ENCODE measurements at places on chromosomes 1 and 21.

DNA sequence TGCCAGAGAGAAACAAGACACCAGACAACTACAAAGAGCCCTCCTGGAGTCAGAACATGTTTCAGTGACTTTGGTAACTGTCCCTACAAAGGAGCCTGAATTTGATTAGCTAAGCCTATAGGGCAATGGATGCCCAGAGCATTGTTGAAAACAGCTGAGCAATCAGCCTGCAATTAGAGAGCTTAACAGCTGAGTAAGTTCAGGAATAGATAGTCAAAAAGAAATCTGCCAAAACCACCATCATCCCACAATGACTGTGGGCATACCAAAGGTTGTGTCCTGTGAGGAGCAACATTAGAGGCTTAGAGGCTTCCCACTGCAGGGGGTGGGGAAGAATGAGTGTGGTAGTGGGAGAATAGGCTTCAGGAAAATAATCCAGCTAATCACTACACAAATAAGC is 32.1 kb downstream of the SH3BP5L start:
- DNase-seq = no peak

DNA sequence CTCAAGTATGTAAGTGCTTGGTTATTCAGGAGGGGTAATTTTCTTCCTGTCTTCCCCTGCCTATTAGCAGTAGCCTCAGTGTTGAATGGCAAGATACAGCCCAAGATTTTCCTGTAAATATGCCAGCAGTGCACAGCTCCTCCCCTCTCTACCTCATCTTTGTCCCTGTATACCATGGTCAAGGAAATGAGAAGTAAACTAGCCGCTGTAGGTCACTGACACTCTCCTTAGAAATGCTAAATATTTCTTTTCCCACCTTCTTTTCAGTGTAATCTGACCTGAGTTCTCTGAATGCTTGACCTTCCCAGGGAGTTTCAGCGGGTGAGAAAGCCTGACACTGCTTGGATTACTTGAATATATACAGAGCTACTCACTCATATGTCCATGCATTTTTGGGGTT is 84.1 kb upstream of the ZNF326 start:
- peak; percentile 56 for DNase-seq

GRCh38 chr1:153578936-153579335 is 13.3 kb upstream of the S100A2 start:
- peak; percentile 69 for DNase-seq

DNA sequence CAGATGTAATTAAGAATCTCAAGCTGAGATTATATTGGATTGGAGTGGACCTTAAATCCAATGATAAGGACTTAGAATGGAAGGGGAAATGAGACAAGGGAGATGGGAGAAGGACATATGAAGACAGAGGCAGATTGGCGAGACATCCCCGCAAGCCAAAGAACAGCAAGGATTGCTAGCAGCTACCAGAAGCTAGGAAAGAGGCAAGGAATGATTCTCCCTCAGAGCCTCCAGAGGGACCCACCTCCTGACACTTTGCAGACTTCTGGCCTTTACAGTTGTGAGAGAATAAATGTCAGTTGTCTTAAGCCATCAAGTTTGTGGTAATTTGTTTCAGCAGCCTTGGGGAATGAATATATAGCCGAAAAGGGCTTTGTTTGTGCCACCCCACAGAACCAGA is 20.7 kb downstream of the METTL13 start:
- no peak for DNase-seq

DNA sequence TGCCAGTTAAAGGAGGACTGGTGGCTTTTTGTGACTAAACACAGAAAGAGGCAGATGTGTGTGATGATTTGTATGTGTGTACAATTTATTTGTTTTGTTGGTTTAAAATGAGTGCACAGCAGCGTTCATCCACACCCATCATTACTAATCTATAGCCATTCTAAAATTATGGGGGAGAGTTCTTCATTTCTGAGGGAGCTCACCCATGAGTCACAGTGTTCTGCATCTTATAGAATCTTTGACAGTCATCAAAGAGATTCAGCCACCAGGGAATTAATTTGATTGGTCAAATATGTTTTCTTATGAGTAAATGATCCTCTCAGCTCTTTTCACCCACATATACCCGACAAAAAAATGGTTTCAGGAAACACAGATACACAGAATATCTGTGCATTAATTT is 147.9 kb downstream of the GREM2 start:
- no peak for DNase-seq

DNA sequence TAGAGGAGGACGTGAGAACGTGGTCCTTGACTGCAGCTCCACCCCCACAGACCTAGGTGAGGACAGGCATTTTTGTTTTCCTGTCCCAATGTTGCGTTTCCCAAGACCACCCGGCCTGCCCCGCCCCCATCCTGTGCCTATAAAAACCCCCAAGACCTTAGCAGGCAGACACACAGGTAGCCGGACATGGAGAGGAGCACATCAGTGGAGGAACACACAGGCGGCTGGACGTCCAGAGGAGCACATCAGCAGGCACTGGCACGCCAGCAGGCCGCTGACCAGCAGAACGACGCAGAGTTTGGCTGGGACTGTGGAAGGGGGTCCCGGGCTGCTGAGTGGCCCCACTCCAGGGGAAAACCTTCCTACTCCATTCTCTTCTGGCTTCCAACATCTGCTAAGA is 12.7 kb upstream of the HMGCL start:
- no peak for DNase-seq

DNA sequence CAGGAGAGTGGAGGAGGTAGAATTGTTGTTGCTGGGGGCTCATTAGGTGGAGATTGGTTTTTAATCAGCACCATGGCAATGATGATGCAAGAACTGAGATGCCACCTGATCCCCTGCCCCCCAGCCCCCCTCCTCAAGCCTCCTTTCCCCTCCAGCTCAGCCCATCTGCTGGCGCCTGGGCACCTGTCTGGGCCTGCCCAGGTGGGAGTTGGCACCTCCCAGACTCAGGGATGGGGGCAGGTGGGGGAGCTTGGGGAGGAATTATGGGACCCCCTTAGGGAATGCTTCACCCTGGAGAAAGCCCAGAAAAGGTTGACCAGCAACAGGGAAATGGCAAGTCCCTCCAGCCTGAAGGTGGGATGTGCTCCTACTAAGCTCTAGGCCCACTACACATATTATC is 1.5 kb upstream of the NHLH1 start:
- no peak for DNase-seq

DNA sequence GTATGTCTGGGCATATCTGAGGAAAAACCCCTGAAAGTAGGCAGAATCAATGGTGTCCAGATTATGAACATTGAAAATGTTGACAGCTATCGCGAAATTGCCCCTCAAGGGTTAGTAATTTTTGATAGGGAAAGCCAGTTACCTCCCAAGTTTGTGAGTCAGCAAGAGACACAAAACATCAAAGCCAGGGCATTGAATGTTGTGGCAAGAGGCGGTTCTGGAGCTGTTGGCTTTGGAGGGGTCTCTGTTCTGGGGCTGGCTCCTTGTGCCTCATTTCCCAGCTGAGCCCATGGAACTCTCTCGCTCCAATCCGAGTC is 10.6 kb upstream of the S100A11 start:
- no peak for DNase-seq

DNA sequence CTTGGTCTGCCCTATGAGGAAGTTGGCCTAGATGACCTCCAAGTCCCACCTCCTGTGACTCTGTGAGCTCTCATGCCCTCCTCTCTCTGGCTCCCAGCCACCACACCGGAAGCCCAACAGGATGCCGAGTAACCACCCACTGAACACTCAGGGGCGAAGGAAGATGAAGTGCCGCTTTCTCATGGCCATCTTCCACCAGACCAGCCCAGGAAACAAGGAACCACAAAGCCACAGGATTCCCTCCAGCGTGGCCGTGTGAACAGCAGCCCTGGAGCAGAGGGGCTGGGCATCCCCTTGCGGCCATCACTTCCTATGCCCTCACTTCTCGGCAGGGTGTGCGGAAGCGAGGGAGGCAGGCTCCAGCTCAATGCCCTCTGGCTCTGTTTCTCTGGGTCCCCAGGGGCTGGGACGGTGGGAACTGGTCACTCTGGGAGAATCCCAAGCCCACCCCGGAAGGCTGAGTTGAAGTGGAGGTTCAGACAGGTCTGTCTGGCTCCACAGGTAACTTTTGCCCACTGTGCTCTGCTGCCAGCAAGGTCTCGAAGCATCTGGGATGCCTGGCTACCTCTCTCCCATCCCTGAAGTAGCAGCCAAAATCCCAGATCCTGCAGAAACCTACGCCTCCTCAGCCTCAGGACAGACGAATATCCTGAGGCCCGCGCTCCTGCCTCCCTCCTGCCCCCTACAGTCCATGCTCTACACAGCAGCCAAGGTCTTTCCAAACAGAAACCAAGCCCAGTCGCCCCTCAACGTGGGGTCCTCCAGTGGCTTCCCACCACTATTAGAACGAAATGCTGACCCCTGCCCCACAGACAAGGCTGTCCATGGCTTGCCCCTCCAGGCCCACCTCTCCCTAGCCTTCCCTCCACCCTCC is 44.2 kb upstream of the ECE1 start:
- peak; percentile 40 for DNase-seq

- peak; percentile 63 for DNase-seq
Observed at GRCh38 chr1:228735871-228736586, 750 bp downstream of the RHOU start.

All from trophoblast cell (in vitro differentiated cells and primary cell).